ENCODE measurements at places on chromosomes 12 and 14.

DNA sequence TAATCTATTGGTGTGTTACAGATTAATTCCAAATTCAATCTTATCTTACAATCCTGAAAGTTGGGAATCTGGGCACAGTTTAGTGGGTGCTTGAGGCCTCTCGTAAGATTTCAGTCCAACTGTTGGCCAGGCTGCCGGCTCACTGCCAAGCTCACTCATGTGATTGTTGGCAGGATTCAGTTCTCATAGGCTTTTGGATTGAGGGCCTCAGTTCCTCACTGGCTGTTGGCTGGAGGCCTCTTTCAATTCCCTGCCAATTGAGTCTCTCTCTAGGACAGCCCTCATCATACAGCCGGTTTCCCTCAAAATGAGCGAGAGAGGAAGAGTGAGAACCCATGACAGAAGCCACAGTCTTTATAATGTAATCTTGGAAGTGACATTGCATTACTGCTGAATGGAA is 123.5 kb upstream of the FBXO33 start:
- DNase-seq: no peak

DNA sequence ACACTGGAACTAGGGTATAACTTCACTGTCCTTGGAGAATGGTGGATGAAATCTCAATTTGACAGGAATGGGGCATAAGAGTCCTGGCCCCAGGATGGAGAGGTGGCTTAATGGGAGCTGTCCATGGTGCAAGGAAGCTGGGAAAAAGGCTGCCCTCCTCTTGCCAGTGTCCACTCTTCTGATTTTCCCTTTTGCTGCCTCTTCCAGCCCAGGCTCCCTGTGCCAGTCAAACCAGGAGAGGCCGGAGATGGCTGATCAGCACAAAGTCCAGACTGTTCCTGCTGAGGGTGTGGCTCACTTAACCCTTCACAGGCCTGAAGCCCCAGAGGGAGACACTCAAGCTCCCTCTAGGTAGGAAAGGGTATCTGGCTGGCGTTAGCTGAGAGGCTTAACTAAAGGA is at the start of gene MYO1A:
Gene MYO1A, minus strand, starts transcription at position 240 of the 400 bp plus-strand sequence. CDS start 1,806 bp downstream, outside the sequence.
- no peak for DNase-seq

GRCh38 chr12:28618171-28618570 is 427.9 kb downstream of the CCDC91 start:
- no peak for DNase-seq

- no peak for DNase-seq
These were observed 290.7 kb upstream of the PDE3A start for GRCh38 chr12:20077618-20078017.

- no peak for DNase-seq
These were observed 158.6 kb upstream of the C14orf180 start for GRCh38 chr14:104420990-104421389.

GRCh38 chr12:75978677-75979076 is 52.9 kb downstream of the PHLDA1 start:
- DNase-seq: no peak

- DNase-seq: no peak
These were observed 19.6 kb downstream of the MLXIP start for GRCh38 chr12:122097927-122098756.

GRCh38 chr12:132608231-132609171 is 1.9 kb downstream of the LRCOL1 start:
- DNase-seq: no peak

DNA sequence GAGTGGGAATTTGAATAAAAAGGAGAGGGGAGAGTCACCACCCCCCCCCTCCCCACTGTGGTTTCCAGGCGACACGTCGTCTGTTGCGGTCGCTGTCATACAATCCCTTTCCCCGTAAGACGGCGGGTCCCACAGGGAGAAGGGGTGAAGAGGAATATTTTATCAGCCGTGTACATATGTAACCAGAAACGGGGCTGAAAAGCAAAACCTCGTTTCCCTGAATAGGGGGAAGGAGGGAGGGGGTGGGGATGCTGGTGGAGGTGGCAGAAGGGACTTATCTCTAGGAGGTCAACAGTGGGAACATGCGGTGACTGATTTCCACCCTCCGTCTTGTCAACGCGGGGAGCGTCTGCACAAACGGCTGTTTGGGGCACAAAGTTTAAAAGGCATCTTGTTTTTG is 171.4 kb downstream of the RBM19 start:
- DNase-seq: no peak

DNA sequence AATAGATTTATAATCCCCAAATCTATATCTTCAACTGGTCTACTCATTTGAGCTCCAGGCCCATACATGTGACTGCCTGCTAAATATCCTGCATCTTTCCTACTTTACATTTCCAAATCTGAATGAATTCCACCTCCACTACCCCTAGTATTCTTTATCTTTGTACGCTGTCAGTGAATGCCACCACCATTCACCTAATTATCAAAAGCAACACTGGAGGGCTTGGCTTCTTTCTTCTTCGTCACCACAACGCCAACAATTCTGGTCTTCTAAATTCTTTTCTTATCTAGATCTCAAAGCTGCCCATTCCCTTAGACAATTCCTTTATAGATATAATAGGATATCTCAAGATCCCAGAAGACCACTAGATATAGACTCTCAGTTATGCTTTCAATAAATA is 47.1 kb upstream of the ADAMTS20 start:
- DNase-seq: no peak

GRCh38 chr12:112595410-112595809 is 176.7 kb downstream of the PTPN11 start:
- DNase-seq: no peak

- no peak for DNase-seq
These were observed 1.1 kb downstream of the RPAP3 start for GRCh38 chr12:47704719-47705118.

Measured in AG09309 (cell line).